ENCODE measurements at places on chromosomes 13 and 19. TPM values are rescaled to one million over a fixed set of nuclear protein-coding genes. Genes with fewer than 3 reads are reported as not detected.

Gene NLRP5
- not detected for polyA plus RNA-seq

Gene GAS6
- polyA plus RNA-seq, result 43.7 TPM

GRCh38 chr19:7844951-7845350, 14.9 kb downstream of the EVI5L start:
- DNase-seq, result no peak

GRCh38 chr19:35056513-35057063, 15.1 kb downstream of the HPN start:
- no peak for DNase-seq

Gene C5AR1
- polyA plus RNA-seq, result 1.6 TPM

- no peak for DNase-seq
Observed at GRCh38 chr19:29576761-29577648, 29.1 kb upstream of the POP4 start.

Gene SLC10A2
- not detected for polyA plus RNA-seq

- peak; percentile 72 for DNase-seq
Observed at GRCh38 chr13:78121459-78122348, 203.1 kb upstream of the EDNRB start.

GRCh38 chr13:87671031-87671752, at the start of gene SLITRK5:
SLITRK5 (plus strand) TSS chr13:87671371; CDS start chr13:87675389, 4,018 bp downstream.
- DNase-seq, result peak; percentile 81

GRCh38 chr13:113122550-113123225, at the start of gene F10:
F10 (plus strand) TSS chr13:113122799; CDS start chr13:113122856, 57 bp downstream.
- DNase-seq, result peak; percentile 74

DNA sequence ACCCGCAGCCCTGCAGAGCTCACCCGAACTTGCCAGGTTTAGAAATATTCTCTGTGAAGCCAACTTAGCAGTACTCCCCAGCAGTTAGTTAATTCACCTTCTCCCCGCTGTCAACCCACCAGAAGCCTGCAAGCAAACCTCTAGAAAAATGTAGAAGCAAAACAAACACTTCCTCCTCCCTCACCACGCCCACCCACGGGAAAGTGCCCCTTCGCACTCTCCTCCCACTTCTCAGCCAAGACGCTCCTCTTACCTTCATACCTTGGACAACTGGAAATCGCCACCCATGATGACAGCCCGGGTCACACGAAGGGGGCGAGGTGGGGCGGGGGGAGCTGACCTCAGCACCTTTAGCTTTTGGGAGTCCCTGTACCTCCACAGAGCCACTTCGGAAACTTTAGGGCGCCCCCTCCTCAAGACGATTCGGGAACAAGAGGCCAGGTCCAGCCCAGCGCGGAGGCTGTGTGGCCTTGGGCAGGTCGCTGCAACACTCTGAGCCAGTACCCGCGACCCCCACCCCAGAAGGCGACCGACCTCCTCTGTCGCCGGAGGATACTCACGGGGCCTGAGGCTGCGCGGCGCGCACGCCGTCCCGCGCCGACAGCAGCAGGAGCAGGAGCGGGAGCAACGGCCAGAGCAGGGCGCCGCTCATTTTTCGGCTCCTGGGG, 485 bp downstream of the CPAMD8 start:
- no peak for DNase-seq

Gene PLK5
- polyA plus RNA-seq, result not detected

Gene RPL18
- 1,133 TPM for polyA plus RNA-seq

DNA sequence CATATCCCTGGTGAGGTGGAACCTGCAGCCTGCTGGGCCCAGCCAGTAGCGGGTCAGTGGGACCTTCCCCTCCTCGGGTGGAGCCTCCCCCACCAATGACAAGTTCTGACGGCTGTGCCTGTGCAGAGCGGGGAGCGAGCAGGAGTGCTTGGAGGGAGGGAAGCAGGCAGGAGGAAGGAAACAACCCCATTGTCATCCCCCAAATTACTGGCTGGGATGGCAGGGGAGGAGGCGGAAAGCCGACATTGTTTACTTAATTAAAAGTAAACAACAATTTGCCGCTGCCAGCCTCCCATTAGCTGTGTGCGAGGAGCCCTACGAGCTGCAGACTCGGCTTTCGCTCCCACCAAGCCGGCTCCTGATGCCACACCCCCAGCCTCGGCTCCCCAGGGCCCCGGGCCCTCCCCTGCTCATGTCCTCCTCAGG, 45.5 kb downstream of the LYL1 start:
- DNase-seq, result no peak

Gene CPAMD8
- 1.6 TPM for polyA plus RNA-seq

DNA sequence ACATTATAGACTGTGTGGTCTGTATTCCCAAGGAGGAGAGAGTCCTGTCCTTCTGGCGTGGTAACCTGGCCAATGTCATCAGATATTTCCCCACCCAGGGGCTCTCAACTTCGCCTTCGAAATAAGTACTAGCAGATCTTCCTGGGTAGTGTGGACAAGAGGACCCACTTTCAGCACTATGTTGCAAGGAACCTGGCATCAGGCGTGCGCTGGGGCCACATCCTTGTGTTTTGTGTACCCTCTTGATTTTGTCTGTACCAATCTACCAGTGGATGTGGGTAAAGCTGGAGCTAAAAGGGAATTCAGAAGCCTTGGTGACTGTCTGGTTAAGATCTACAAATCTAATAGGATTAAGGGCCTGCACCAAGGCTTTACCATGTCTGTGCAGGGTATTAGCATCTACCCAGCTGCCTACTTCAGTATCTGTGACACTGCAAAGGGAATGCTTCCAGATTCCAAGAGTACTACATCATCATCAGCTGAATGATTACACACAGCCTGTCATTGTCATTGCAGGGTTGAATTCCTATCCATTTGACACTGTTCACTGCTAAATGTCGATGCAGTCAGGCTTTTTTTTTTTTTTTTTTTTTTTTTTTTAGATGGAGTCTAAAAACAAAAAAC, 148.0 kb downstream of the PRR20E start:
- no peak for DNase-seq

Gene POLR1D
- polyA plus RNA-seq, result 158 TPM

GRCh38 chr13:30907121-30907861, 1.2 kb downstream of the MEDAG start:
- no peak for DNase-seq

GRCh38 chr13:49353908-49354307, 90.0 kb downstream of the CAB39L start:
- no peak for DNase-seq

GRCh38 chr13:44817131-44817671, 172.1 kb downstream of the NUFIP1 start:
- no peak for DNase-seq

Gene ZNF699
- polyA plus RNA-seq, result 4.0 TPM

DNA sequence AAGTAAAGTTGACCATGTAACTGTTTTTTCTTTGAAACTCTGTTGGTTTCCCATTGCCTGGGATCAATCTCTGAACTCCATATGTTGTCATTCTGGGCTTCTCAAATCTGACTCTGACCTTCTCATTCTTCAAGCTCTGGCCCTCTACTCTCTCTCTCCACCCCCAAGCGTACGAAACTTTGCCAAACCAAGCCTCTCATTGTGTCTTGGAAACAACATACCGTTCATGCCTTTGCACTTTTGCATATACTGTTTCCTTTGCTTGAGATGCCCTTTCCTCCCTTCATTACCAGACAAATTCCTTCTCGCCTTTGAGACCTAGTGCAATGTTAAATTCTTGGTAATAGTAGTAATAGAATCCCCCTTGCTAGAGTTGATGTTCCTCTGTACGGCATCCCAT, 113.7 kb downstream of the OLFM4 start:
- DNase-seq, result no peak

DNA sequence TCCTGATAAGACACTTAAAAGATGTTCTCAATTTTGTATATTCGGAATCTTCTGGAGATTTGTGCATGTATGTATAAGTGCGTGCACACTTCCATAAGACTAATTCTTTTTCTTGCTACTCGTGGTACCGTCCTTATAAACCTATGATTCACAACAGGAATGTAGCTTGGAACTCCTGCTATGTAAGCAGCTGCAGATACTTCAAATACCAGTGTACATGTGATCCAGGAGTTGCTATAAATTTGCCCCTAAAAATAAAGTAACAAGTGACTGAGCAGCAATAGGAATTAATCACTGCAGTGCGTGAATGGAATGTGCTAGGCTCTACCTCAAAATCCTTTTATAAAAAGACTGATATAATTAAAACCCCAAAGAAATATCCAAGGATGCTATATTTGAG, 214.9 kb downstream of the KLF5 start:
- DNase-seq, result no peak

Gene RASL11A
- 3.0 TPM for polyA plus RNA-seq
